ENCODE measurements at places on chromosomes 1 and 21. TPM values are rescaled to one million over a fixed set of nuclear protein-coding genes. Genes with fewer than 3 reads are reported as not detected.

Gene HES3
- total RNA-seq = not detected

Gene TACSTD2
- 219 TPM for total RNA-seq

Gene RBM11
- total RNA-seq = 0.23 TPM

Gene CCDC27
- not detected for total RNA-seq

Gene RGSL1
- total RNA-seq = not detected

Gene GBP4
- total RNA-seq = 0.35 TPM

Gene S100A1
- 16.5 TPM for total RNA-seq

- no peak for DNase-seq
These were observed 31.3 kb upstream of the LRIG2 start for GRCh38 chr1:113041569-113042284.

DNA sequence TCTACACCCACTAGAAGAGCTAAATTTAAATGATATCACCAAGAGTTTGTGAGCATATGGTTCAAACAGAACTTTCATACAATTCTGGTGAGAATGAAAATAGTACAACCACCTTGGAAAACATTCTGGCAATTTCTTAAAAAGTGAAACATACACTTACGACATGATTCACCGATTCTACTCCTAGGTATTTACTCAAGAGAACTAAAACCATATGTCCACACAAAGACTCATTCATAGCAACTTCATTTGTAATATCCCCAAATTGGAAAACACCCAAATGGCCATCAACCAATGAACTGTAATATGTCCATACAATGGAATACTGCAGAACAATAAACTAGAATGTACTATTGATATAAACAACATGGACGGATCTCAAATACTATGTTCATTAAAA, 51.2 kb upstream of the ADAM30 start:
- no peak for DNase-seq

DNA sequence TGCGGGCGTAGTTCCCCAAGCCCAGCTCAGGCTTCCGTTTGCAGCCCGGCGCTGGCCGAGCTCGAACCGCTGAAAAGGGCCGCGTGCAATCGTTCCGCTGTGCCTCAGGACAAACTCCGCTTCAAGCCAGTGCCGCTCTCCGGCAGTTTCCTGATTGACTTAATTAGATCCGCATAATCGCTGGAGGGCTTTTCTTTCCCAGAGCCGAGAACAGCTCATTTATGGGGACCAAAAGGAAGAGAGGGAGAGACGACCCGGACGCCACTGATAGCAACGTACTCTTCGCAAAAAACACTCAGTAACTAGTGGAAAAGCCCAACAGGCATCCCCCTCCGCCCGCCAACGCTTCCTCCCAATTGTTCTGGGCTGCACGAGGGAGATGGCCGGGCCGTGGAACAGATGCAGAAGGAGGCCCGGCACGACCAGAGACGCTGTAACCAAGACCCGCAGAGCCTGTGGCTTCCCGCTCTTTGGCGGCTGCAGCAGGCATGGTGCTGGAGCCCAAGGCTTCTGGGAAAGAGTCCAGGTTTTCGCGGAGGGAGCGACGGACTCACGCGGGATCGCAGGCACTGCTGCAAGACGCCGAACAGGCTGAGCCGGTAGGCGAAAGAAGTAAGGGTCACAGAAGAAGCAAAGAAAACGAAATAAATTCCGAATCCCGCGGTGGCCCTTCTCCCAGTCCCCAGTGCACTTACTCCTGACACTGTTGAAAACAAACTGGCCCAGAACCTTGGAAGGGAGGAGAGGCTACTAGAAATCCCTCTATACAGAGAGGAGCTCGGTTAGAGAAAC, 3.6 kb upstream of the FOXD2 start:
- DNase-seq = no peak

- no peak for DNase-seq
These were observed 3.7 kb upstream of the ETV3L start for GRCh38 chr1:157103268-157103667.

- no peak for DNase-seq
These were observed 863 bp downstream of the FH start for GRCh38 chr1:241518476-241519307.

Data from epithelial cell of proximal tubule (primary cell).